Activated T-cell treated with anti-CD3 and anti-CD28 coated beads for 4 hours (primary cell): ENCODE measurements at places on chromosomes 5 and 9.

DNA sequence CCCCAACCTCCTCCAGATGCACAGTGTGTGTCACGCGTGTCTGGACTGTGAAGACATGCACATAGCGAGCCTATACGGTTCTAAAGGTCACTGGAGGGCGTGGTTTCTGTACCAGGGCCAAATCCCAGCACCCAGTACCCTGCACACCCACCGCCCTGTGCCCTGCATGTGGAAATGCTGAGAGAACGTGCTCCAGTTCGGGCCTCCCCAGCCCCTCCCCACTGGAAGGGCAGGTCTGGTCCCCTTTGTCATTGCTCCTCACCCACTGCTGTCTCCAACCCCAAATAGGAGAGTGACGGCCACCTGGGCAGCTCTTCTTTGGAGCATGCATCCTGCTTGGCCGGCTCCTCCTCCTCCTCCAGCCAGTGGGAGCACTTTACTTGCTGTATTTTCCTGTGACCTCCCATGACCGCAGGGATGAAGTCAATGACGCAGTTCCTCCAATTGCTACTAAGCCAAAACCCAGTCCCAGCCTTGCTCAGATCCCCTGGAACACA lies 116.7 kb downstream of the WNK2 start:
- no peak for DNase-seq

- no peak for DNase-seq
Measured at GRCh38 chr5:68593211-68593671, 377.7 kb downstream of the PIK3R1 start.

DNA sequence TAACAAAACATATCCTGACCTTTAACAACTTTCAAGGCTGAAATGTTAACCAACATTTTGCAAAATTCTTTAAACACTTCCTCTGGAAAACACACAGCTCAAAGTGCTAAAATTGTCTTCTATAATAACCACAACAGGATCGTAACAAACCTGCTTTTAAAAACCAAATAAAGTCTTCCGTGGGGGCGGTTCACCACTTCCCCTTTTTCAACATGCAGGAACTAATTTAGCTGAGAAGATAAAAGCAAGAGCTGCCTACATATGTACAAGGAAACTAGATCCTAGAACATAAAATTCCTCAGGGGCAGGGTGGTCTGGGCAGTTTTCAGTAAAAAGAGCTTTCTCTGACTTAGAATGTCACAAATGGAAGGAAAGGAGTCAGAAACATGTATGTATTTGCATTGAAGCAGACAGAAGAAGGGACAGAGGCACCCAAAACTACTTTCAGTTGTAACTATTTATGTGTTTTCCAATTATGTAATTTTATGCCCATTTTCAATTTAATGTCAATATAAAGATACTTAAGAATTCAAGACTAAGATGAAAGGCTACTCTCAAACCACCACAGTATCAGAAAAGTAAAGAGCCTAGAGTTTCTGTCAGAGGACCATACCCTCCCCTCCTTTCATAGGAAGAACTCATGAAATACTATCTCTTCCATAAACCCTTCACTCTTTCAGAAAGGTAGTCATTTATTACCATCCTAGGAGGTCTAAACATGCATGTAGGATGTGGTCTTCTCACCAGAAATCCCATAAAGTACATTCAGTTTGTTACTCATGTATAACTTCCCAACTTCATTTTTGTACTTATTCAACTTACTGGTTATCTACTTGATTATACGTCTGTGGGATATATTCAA lies 185.9 kb upstream of the RASA1 start:
- DNase-seq: peak; percentile 30

DNA sequence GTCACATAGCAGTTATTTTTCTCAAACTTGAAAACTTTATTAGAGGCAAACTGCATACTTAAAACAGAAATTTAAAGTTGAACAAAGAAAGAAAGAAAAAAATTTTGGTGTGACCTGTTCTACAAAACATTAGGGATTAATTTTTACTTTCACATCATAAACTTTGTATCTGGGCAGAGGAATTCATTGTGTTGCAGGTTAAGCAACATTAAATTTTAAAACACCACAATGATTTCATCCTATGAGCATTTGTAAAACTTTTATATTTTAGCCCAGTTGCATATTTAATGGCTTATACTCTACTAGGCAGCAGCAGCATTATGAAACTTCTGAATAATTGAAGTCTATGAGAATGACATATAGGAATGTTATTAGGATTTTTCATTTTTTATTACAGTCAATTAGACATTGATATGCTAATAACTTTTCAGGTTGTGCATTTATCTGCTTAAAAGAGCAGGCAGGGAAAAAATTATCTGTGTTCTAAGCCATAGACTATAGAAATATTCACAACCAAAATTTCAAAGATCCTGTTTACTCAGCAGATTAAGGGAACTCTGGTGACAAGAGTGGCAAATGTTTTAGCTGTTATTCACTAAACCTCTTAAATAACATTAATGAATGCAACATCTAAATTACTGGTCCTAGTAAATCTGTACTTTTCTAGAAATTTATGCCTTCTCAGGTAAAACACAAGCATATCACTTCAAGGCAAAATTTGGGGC lies 1088.5 kb upstream of the CDH6 start:
- no peak for DNase-seq

- DNase-seq: no peak
Measured at GRCh38 chr5:151720215-151720614, 33.5 kb upstream of the SPARC start.

- peak; percentile 4 for DNase-seq
Measured at GRCh38 chr9:119968836-119969707, 599.8 kb upstream of the BRINP1 start.

GRCh38 chr5:21895766-21896350 lies 957.3 kb downstream of the CDH12 start:
- no peak for DNase-seq

DNA sequence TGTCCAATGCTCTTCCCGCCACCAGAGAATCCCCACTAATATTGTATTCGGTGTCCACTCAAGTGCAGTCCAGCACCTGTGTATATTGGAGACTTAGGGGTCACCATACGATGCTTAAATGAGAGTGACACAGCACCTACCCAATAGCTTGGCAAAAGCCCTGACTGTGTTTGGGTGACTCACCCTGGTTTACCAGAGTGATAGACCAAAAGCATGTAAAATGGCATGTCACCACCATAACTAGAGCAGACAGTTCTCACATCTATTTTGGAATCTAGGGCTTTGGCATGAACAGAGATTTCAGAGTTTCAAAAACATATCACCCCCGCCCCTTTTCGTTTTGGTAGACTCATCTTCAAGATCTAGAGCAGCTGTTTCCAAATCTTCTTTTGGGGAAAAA lies 217.3 kb upstream of the RASEF start:
- no peak for DNase-seq

GRCh38 chr5:61559146-61559545 lies 227.1 kb downstream of the ZSWIM6 start:
- DNase-seq: no peak

DNA sequence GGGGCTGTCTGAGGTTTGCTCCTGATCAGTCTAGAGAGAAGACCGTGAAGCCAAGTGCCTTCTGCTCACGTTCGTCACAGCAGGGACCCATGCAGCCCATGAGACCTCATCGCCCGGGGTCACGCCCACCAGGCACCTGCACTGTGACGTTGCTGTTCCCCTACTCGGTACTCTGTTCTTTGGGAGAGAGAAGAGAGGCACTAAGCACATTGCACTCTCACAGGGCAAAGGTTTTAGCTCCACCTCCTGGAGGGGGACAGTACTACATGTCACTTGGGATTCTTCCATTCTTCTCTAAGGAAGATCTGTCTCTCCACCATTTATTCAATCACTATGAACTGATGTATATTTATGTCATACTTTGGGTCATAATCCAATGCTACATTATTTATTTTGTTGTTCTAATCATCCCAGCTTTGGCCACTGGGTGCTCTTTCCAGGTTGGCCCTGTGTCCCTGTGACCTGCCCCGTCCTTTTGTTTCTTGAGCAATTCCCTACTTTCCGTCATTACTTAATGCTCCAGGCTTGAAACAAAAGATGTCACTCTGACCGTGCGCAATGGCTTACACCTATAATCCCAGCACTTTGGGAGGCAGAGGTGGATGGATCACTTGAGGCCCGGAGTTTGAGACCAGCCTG lies 31.4 kb upstream of the BRD3 start:
- DNase-seq: peak; percentile 49

DNA sequence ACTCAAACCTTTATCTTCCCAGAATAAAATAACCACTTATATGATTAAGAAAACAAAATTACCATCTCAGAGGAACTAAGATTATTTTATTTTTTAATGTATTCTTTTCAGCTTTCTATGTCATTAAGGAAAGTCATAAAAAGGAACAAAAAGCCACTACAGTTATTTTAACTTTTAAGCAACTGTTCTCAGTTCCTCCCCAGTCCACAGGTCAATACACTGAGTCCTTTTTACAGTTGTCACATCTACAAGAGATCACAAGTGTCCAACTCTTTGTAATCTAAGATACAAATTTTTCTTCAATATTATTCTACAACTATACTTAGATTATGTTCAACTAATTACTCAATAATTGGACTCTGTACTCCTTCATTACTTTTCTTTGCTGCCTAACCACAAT lies 782.8 kb upstream of the ACO1 start:
- no peak for DNase-seq

DNA sequence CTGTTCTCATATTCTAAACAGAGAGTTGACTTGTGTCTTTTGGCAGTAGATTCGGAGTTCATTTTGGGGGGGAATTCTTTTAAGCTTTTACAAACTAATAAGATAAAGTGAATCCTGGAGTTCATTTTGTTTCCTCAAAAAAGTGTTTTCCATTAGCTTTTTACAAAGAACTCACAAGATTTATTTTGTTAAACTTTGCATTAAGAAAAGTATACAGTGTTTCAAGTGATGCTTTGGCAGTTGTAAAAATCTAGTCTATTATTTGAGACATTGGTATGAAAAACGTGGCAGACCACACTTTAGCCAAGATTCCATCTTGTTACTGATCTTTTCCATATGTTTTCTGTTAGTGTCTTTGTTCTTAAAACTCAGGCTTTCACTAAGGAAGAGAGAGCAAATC lies 1.2 kb upstream of the OMD start:
- DNase-seq: no peak

DNA sequence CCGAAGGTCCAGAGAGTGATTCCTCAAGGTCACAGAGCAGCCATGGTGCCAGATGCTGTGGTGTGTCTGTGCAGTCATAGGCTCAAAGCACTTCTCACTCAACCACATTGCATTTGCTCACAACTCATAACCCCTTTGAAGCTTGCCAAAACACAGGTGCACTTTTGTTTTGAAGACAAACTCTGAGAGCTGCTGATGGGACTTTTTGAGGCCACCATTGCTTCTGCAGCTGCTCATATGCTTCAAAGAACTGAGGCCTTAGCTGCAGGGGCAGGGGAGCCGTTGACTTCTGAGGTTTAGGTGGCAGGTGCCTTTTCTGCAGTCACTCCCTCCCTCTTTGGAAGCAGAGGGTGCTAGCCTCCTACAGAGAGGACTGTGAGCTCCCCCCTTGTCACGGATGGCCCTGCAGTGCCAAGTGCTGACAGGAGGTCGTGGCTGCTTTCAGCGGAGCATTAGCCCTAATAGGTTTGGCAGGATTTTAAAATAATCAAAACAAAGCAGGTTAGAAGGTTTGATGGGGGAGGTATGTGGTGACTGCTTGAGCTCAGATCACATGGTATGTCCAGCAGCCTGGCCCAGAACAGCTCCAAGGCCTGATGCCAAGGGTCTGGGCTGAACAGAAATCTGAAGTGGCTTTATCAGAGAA lies 232.1 kb downstream of the MAN2A1 start:
- DNase-seq: no peak

GRCh38 chr5:16934123-16934522 lies 2.0 kb downstream of the MYO10 start:
- DNase-seq: no peak

GRCh38 chr5:135437422-135437795 lies 9.7 kb downstream of the DCANP1 start:
- no peak for DNase-seq

DNA sequence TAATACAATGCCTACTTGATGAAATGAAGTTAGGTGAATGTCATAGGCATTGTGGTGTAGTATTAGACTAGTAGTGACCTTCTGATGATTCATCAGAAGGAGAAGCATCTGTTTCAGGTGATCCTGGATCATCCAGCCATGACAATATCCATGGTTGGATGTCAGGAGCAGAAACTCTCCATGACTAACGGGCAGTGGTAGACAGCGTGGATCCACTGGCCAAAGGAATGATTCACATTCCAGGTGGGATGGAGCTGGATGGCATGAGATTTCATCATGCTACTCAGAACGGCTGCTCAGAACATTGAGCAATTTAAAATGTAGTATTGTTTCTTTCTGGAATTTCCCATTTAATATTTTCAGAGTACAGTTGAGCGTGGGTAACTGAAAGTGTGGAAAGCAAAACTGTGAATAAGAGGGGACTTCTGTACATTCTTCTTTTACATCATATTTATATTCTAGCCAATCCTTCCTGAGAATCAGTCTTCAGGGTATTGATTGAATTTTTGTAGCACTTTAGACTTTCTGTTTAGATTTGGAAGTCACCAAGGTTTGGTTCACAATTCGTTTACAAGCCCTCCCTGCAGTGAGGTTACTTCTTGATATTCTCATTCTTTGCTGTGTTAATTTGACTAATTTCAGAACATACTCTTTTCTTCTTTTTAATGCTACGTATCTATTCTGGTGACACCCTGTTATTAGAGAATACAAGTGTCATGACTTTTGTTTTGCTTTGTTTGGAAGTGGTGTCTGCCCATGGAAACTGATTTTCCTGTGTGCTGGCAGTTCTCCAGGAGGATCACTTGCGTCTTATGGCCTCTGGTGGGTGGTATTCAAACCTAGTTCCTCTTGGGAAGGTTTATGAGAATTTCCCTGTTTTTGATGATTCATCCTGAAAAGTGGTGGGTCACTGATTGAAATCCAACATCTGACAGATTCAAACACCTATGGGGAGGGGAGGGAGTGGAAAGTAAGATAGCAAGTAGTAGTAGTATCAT lies 12.2 kb upstream of the CLINT1 start:
- no peak for DNase-seq
